Stimulated activated CD4-positive, alpha-beta T cell treated with anti-CD3 and anti-CD28 coated beads, Interleukin-4, amount 100 ng/mL, for 4 hours (primary cell): ENCODE measurements at places on chromosomes 6 and 20.

DNA sequence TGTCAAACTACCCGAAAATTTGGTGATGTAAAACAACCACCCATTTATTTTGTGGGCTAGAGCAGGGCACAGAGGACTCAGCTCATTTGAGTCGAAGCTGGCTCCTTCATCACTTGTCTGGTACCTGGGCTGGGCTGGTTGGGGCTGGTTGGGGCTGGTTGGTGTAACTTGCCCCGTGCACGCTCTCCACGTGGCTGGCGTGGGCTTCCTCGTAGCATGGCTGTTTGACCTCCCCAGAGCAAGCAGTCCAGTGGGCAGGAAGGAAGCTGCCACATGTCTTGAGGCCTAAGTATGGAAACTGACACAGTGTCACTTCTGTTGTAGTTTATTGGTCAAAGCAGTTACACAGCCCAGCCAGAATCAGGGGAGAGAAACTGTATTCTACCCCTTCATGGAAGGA is 27.1 kb downstream of the BCAS4 start:
- no peak for DNase-seq

- no peak for DNase-seq
Measured at GRCh38 chr6:109793792-109794191, 102.7 kb downstream of the FIG4 start.

GRCh38 chr6:157718503-157719187 is 104.4 kb upstream of the SNX9 start:
- no peak for DNase-seq

- no peak for DNase-seq
Measured at GRCh38 chr20:17138237-17138636, 88.6 kb upstream of the PCSK2 start.

GRCh38 chr6:18507018-18507415 is 119.9 kb downstream of the RNF144B start:
- no peak for DNase-seq
